GM12891 (cell line): ENCODE measurements at places on chromosomes 6 and 20.

DNA sequence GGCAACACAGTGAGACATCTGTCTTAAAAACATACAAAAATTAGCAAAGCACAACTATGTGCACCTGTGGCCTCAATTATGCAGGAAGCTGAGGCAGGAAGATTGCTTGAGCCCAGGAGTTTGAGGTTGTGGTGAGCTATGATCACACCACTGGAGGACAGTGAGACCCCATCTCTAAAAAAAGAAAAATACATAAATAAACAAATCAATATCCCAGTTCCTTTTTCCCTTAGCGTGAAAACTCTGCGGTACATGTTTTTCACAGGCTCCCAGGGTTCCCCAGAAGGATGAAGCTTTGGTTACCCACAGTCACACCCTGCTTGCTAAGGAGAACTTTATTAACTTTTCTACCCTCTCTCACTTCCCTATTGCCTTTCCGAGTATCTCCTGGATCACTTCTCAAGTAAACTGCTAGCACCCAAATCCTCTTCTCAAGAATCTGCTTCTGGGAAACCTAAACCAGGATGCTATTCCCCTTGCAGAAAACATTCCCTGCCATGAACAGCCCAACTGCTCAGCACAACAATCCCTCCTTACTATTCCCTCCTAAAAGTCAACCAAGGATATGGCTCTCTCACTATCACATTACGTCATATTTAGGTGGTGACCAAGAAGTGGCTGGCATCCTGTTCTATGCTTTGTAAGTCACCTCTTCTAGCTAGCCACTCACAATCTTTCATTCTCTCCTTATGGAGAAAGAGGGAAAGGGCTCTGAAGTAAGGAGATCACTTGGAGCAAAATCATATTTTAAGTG, 122.4 kb downstream of the IPCEF1 start:
- DNase-seq = no peak

DNA sequence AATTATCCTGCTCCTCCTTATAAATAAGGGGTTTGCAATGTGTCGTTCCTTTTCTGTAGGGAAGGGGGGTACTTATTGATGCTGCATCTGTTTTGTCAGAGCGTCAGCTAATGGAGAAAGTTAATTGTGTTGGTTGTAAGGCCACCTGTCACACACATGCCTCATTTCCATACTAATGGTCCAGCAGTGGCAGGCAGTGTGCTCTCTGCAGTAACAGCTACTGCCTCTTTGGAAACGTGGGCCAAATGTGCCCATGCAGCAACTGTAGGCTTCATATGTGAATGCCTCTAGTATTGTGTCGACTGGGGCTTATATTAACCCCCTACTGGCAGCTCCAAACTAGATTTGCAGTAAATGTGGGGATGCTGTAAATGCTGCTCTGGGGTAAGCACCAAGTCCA, 56.3 kb upstream of the OLIG3 start:
- no peak for DNase-seq

- no peak for DNase-seq
Measured at GRCh38 chr6:167501831-167502385, 177.0 kb downstream of the TTLL2 start.

DNA sequence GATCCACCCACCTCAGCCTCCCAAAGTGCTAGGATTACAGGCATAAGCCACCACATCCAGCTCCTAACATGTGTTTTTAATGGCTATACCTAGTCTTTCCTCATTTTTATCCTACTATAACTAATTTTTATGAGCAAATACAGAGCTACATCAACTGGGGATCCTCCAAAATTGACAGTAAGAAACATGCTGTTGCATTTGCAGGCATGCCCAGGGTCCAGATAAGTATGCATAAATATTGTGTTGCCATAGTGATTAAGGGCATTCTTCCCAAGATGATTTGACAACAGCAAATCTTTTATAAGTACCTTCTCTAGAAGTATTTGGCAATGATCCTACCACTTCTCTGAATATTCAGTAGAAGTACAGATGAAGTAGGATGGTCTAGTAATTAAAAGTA, 41.9 kb upstream of the MOXD1 start:
- no peak for DNase-seq
